ENCODE measurements at places on chromosomes 2 and 18.

- no peak for DNase-seq
These were observed 44.8 kb downstream of the CCDC148 start for GRCh38 chr2:158411748-158412147.

GRCh38 chr2:66189553-66189952 is 245.4 kb upstream of the MEIS1 start:
- no peak for DNase-seq

DNA sequence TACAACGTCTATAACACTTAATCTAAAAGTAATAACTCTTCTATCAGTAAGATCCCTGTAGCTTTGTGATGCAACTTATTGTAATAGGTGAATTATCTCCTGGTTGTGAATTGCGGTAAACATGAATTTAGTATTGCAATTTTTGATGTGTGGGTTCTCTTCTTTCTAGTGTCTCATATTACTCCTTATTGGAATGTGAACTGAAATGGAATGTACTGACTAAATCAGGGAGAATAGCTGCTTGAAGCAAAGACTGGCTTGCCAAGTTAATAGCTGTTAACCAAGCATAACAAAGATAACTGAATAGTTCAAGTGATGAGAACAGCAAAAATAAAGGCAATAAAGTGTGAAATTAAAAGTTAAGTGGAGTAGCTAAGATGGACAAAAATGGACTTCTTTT is 60.5 kb upstream of the TFPI start:
- no peak for DNase-seq

GRCh38 chr2:182259629-182260150 is 167.1 kb downstream of the PDE1A start:
- DNase-seq, result no peak

- no peak for DNase-seq
These were observed 35.1 kb downstream of the CCBE1 start for GRCh38 chr18:59661891-59662701.

- peak; percentile 37 for DNase-seq
These were observed 376.9 kb upstream of the TMEFF2 start for GRCh38 chr2:192571636-192572035.

GRCh38 chr2:166337932-166338331 is 37.8 kb downstream of the SCN9A start:
- DNase-seq, result no peak

- peak; percentile 19 for DNase-seq
These were observed 190.1 kb downstream of the TTC32 start for GRCh38 chr2:19711470-19712372.

DNA sequence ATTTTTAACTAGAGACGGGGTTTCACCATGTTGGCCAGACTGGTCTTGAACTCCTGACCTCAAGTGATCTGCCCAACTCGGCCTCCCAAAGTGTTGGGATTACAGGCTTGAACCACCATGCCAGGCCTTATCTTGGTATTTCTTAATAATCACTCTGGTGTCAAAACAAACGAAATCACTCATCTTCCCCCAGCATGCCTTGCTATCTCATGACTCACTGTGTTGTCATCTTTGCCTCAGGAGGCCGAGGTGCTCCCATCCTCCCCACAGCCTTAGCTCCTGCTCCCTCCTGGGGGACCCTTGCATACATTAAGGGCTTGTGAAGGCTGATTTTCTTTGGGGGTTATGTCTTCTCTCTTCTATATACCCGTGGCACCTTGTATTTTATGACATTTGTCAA is 250.1 kb upstream of the DPP10 start:
- DNase-seq, result no peak

DNA sequence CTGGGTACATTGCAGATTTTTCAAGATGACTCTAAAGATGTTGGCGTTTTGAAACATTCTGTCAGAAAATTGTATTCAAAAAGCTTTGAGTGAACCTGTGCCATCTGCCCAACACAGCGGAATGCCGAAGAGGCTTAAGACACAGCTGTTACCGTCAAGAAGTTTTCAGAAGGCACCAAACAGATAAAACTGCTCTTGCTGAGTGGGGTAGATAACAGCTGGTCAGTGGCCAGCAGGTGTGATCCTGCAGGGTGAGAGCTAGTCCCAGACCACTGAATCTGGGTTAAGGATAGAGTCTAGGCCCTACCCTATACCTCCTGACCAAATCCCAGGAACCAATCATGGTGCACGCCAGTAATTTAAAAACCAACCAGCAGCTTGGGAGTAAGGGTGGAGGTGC is 60.5 kb upstream of the B3GNT7 start:
- no peak for DNase-seq

GRCh38 chr2:104368089-104368488 is 485.8 kb upstream of the POU3F3 start:
- DNase-seq, result no peak

Measured in SHP77 (cell line).